ENCODE measurements at places on chromosomes 1 and 21.

DNA sequence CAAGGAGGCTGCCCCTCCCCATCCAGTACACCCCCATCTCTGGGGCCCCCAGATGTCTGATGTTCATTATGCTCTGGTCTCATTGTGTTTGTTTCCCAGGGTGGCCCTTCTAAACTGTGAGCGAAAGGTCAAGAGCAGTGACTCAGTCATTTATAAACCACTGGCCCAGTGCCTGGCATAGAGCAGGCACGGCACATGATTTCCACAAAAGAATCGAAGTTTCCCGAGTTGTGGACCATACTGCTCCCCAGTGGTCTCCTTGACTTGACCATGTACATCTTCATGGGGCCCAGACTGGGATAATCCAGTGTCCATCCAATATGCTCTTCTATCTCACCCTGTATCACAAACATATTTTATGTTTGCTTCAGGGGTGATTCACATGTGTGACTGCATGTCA, 153.3 kb downstream of the NR5A2 start:
- DNase-seq, result no peak

- DNase-seq, result no peak
Observed at GRCh38 chr1:197928849-197929336, 11.7 kb downstream of the LHX9 start.

DNA sequence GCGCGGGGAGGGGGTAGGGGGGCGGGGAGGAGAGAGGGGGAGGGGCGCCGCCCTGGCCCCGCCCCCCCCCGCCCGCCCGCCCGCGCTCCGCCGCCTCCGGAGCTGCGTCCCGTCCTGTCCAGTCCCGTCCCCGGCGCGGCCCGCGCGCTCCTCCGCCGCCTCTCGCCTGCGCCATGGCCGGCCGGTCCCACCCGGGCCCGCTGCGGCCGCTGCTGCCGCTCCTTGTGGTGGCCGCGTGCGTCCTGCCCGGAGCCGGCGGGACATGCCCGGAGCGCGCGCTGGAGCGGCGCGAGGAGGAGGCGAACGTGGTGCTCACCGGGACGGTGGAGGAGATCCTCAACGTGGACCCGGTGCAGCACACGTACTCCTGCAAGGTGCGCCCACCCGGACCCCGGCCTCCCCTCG, at the start of gene AGRN:
AGRN (plus strand) TSS at position 121 of the 405 bp plus-strand sequence; CDS start at position 174, 53 bp downstream.
- no peak for DNase-seq

DNA sequence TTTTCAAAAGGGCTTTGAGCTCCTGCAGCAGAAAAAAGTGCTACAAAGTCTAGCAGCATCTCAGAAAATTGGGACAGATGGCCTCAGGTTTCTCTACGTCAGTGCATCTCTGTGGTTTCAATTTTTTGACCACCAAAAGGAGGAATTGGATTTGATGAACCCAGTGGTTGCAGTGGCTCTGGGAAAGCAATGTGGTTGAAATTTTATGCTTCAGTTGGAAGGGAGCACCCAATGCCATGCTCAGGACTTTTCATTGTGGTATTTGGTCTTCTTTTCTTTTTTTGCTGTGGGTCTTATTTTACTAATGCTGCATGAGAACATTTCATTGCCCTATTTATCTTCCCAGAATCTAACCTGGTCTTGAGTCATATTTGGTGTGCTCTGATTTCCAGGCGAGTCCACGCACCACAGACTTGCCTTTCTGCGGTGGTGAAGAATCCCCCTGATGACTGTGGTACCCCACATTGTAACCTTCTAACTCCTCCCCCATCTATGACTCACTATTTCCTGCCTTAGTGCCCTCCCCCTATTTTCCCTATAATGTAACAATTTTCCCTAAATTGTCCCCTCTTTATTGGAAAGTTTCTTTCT, 56.7 kb downstream of the S1PR1 start:
- no peak for DNase-seq
